Cardiac fibroblast (primary cell): ENCODE measurements at places on chromosomes 1 and 21.

- no peak for DNase-seq
Measured at GRCh38 chr1:12565966-12566352, 52.1 kb downstream of the DHRS3 start.

DNA sequence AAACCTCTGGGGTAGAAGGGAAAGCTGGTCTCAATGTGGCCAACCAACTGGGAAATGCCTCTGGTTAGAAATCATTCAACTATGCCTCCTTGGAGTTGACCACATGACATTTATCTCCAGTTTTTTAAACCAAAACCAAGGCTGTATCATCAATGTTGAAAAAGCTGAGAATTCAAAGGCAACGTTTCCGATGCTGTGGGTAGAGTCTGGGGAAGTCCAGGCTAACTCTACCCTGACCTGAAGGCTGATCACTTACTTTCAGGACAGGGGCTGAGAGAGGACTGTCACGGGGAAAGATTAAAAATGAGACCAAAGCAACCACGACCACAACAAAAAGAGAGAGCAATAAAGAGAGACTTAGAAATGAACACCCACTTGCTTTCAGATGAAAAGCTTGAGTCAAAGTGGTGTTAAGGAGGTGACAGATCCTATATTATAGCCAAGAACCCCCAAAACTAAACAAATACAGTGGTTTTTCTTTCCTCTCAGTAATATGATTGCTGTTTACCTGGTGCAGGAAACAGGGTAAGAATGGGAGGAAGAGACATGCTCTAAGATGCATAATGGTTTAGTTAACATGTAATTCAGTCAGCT is 90.8 kb upstream of the TNFSF4 start:
- no peak for DNase-seq

- DNase-seq: no peak
Measured at GRCh38 chr21:14739590-14739989, 193.5 kb upstream of the SAMSN1 start.

DNA sequence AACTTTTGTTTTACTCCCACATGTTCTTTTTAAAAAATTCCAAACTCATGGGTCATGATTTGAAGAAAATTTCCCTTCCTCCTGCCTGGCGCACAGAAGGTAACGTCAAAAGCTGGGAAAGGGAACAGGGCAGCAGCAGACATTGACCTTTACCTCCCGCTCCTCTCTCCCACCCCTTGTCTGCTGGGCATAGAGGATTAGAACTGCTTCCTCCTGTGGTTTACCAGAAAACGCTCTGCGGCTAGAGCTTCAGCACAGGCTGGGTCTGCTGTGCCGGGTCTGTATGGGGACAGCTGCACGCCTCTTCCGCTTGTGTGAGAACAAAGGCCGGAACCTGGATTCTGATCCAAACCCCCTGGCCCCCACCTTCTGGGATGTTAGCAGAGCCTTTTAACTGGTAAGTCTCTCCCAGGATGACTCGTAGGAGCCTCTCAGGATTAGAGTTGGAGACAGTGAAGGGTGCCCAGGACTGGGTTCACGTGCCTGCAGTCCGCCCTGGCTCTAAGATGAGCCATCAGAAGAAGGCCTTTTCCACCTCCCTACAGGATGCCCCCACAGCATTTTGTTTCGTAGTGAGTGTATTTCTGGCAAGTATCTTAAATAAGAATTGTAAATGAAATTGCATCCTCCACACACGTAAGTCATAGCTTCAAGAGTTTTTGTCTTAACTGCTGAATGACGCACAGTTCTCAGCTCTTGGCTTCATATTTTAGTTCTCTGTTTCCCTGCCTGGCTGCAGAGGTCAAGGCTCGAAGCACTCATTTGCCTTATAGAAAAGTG is 5.2 kb downstream of the H6PD start:
- peak; percentile 68 for DNase-seq

GRCh38 chr1:80633947-80634706 is 1166.6 kb upstream of the ADGRL2 start:
- DNase-seq: no peak

- no peak for DNase-seq
Measured at GRCh38 chr1:20555758-20556120, 3.4 kb downstream of the FAM43B start.
